Activated CD4-positive, CD25-positive, alpha-beta regulatory T cell (primary cell): ENCODE measurements at places on chromosomes 2 and 18.

DNA sequence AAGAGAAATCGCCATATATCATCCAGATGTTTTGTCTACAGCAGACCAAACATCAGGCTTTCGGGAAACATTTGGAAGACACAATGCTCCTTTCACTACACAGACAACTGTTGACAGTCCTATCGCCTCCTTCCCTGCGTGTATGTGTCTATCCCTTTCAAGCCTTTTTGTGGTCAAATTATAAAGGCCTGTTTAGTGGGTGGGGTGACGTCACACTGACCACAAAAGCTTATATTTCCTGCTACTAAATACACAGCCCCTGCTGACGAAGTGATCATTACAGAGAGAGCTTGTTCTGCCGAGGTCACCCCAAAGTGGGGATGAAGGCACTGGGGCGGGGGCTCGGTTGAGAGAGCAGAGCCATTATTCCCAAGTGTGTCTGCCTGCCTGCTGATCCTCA is 302.7 kb upstream of the TNP1 start:
- DNase-seq = no peak

- no peak for DNase-seq
Measured at GRCh38 chr18:59917422-59917821, 17.6 kb downstream of the PMAIP1 start.

- no peak for DNase-seq
Measured at GRCh38 chr2:106127282-106127771, 66.8 kb downstream of the UXS1 start.

DNA sequence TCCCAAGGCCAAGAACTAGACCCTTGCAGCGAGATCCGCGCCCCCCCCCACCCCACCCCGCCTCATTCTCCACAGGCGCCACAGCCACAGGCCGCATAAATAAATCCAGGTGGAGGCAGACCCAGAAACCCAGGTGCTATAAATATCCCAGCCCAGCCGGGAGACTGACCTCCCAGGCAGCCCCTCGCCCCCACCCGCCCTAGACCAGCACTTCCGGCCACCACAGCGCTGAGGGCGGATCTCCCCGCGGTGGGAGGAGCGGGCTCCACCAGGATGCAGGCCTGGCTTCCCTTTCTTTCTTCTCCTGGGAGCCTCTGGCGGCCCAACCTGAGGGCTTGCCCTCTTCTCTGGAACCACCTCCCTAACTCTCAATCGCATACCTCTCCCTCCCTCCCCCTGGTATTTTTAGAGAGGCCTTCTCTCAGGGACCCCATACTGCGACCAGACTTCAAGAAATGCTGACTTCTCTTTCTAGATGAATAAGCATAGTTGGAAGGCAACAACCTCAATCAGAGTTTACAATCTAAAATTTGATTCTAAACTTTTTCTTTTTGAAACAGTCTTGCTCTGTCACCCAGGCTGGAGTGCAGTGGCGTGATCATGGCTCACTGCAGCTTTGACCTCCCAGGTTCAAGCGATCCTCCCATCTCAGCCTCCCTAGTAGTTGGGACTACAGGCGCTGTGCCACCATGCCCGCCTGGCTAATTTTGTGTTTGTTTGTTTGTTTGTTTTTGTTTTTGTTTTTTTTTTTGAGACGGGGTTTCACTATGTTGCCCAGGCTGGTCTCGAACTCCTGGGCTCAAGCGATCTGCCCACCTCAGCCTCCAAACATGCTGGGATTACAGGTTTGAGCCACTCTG is 55.0 kb downstream of the PKDCC start:
- no peak for DNase-seq

DNA sequence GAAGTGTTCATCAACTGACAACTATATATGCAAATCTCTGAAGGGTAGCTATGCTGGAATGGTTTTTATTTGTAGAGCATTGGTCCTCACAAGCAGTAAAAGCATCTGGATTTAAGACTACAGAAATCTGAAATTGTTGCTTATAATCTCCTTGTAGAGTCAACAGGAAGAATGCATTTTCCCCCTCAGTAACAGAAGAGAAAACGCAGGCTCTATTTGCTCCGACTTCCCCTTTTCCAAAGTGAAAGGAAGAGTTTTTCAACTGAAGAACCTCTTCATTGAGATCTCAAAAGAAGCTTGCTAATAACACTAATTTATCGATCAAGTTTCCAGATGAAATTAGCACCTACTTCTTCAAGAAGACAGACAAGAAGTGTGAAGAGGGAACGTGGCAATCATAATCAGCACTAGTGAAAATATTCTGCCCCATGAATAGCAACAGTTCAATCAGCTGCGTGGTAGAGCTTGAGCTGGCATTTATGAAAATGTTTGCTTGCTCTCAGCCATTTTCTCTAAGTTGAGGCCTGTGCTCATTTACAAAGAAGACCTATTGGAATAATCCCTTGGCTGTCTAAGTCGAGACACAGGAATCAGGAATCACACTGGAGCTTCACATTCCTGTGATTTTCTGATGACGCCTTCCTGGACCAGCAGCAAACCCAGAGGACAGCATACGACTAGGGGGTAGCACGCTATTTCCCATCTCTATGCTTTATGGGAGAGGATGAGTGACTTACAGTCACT is 43.7 kb downstream of the TGIF1 start:
- DNase-seq = no peak

DNA sequence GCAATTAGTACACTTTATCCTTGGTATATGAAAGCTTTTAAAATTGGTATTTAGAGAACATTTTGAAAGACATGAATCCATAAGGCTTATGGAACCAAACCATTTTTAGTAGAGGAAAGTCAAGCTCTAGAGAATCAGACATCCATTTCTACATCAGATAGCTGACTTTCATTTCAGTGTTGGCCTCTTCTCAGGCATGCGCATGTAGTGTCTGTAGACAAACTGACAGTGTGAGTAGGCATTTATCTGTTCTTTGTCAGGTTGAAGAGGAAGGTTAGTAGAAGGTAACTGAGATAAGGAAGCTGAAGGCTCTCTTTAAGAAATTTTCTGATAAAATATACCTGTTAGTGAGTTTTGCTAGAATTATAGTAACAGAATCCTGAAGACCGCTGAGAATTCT is 221.9 kb upstream of the SIX3 start:
- DNase-seq = no peak

GRCh38 chr18:26487437-26487836 is 60.9 kb downstream of the KCTD1 start:
- DNase-seq = no peak

- no peak for DNase-seq
Measured at GRCh38 chr18:25038261-25038660, 313.7 kb downstream of the ZNF521 start.

DNA sequence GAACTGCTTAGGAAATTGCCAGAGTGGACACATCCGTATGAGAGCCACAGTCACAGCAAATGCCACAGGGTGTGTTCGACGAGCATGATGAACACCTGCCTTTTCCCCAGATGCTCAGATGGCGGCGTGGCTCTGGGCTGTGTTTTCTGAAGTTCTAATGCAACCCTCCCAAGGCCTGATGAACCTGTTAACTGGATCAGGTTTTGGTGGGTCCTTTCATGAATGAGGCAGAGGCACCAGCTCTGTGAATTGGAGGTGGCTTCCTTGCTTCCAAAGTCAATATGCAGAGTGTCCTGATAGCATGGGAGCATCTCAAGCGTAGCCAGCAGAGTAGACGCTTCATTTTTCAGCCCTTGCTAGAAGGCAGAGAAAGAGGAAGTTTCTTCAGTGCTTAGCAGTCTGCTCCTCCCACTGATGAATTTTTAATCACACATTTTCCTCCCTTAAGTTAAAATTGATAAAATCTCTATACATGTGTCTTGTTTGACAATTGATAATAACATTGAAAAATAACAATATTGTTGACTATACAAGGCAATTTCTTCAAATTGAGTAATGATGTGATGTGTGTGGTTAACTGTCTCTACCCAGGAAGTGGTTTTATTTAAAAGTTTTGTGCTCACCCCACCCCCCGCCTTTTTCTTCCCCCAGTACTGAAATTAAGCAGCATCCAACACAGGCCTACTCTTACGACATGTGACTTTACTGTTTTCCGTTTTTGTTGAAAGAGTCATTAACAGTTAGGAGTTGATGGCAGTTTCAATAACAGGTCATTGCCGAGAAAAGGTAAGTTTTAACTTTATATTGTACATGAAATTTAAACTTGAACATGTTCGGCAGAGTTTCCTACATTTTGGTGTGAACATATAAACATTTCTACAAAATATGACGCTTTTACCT is at the start of gene ARHGAP15:
Gene ARHGAP15, plus strand, starts transcription at position 739 of the 900 bp plus-strand sequence.
- DNase-seq = peak; percentile 28

GRCh38 chr2:56209701-56210100 is 25.9 kb downstream of the CCDC85A start:
- no peak for DNase-seq

GRCh38 chr2:44479127-44479887 is 117.6 kb downstream of the CAMKMT start:
- DNase-seq = no peak

GRCh38 chr2:206474099-206474498 is 30.8 kb downstream of the ADAM23 start:
- DNase-seq = no peak

DNA sequence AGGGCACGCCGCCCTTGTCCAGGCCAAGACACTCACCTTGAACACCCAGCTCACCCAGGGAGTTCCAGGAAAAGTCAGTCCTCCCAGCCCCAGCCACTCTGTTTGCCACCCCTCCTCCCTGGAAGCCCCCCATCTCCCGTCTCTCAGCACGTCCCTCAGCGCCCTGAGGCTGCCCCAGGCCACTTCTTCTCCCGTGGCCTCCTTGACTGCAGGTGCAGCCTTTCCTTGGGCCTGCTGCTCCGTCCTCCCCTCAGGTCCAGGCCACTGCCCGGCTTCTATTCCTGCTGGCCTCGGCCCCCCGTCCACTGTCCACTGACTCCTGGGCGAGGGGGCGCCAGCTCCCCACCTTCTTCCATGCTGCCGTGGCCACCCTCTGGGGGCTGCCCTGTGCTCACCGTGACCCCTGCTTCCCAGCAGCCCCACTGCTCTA is 239.1 kb downstream of the HDAC4 start:
- DNase-seq = no peak

- no peak for DNase-seq
Measured at GRCh38 chr18:28036488-28036887, 140.4 kb downstream of the CDH2 start.

- DNase-seq = no peak
Measured at GRCh38 chr18:40367576-40367975, 1587.5 kb upstream of the PIK3C3 start.

DNA sequence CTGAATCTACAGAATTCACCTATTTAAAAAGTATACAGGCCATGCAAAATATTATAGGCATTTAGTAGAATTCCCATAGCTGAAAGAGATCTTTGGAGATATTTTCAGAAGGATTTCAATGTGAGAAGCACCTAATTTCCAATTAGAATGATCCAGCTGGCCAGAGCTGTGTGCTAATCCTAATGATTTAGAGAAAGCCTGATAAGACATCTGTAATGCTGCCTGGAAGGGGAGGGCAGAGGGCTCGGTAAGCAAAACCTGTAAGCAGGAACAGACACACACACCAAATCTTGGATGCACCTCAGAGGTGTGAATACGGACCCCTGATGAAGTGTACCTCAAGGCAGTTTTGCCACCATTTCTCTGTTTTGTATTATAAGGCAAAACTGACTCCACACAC is 14.0 kb downstream of the SERTAD2 start:
- no peak for DNase-seq

GRCh38 chr2:187920511-187920910 is 366.3 kb upstream of the TFPI start:
- no peak for DNase-seq

DNA sequence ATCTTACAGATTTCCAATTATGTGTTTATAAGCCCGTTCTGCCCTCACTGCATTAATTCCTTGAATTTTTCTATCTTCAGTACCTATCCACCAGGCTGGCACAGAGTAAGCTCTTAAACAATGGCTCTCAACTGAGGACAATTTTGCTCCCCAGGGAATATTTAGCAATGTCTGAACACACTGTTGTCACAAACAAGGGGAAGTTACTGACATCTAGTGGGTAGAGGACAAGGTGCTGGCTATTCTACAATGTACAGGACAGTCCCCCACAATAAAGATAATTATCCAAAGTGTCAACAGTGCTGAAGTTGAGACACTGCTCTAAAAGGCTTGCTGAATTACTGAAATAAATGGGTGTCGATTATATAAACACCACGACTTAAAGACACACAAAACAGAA is 5.0 kb downstream of the NDUFS1 start:
- DNase-seq = no peak

- DNase-seq = no peak
Measured at GRCh38 chr2:128008074-128008672, 19.7 kb downstream of the SAP130 start.

GRCh38 chr2:196383799-196384198 is 212.4 kb upstream of the STK17B start:
- no peak for DNase-seq

- no peak for DNase-seq
Measured at GRCh38 chr18:49650426-49650891, 88.6 kb downstream of the LIPG start.

DNA sequence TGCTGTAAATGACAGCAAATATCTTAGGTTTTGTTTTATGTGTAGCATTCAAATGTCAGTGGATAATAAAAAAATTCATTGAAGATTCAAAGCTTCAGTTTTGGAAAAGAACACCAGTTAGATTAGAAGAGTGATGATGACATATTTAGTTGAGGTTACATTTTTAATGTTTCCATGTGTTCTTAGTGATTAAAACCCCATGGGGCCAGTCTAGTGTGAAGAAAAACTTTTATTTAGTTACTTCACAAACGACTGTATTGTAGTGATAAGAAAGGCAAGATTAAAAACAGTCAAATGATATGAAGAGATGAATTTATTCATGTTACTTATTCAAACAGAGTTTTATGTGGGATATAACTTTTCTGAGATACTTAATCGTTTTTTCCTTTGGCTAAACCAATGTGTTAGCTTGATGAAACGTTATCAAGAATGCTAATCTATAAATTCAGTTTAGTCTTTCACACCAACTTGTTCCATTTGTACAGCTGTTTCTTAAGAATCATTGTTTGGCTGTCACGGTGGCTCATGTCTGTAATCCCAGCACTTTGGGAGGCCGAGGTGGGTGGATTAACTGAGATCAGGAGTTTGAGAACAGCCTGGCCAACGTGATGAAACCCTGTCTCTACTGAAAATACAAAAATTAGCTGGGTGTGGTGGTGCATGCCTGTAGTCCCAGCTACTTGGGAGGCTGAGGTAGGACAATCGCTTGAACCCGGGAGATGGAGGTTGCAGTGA is 11.6 kb downstream of the BMPR2 start:
- DNase-seq = no peak

- DNase-seq = no peak
Measured at GRCh38 chr2:204663816-204664425, 118.6 kb downstream of the PARD3B start.

GRCh38 chr2:158582670-158583069 is 125.9 kb downstream of the PKP4 start:
- no peak for DNase-seq
